Gastroesophageal sphincter (tissue), 4 donors: ENCODE measurements at places on chromosomes 16 and 17. TPM values are rescaled to one million over a fixed set of nuclear protein-coding genes. Genes with fewer than 3 reads are reported as not detected.
A peak's percentile ranks its signal among the peaks of the same experiment; 100 is the strongest.

- no peak for ATAC-seq
These were observed 162.6 kb downstream of the CA10 start for GRCh38 chr17:51995797-51996403.

- no peak for ATAC-seq
These were observed 199.1 kb upstream of the GOT2 start for GRCh38 chr16:58933186-58933585.

DNA sequence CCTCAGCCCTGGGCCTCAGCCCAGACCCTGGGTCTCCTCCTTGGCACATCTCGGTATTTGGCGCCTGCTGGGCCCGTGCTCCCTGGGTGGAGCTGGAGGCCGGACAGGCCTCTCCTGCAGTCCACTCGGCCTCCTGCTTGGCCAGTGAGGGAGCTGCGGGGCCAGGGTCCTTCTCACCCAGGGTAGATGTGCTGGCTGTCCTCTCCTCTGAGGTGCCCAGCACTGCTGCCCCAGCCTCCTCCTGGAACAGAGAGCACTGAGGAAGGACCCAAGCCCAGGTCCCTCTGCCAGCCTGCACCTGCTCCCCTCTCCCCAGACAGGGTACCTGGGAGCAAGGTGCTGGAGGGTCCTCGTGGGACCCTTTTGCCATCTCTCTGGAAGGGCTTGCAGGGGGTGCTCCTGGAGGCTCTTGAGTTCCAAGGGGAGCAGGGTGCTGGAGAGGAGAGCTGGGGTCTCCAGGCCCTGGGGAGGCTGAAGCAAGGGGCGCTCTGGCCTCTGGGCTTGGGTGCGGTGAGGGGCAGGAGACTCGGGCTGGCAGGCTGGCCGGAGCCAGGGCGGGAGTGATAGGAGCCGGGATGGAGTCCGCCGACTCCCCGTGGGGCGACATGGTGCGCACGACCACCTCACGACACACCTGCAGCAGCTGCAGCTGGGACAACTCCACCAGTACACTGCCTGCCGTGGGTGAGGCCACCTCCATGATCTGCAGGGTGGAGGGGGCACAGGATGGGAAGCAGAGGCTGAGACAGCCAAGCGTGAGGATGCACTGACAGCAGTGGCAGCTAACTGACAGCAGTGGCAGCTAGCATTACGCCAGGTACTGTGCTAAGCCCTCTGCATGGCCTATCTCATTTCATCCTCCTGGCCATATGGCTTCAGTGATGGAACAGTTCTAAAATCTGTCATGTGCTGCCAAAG, 17.8 kb downstream of the TSPOAP1 start:
- no peak for ATAC-seq

DNA sequence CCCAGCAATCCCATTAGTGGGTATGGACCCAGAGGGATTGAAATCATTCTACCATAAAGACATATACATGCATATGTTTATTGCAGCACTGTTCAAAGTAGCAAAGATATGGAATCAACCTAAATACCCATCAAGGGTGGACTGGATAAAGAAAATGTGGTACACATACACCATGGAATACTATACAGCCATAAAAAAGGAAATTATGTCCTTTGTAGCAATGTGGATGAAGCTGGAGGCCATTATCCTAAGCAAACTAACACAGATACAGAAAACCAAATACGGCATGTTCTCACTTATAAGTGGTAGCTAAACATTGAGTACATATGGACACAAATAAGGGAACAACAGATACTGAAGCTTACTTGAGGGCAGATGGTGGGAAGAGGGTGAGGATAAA, 2.4 kb downstream of the KRTAP2-3 start:
- ATAC-seq: no peak

DNA sequence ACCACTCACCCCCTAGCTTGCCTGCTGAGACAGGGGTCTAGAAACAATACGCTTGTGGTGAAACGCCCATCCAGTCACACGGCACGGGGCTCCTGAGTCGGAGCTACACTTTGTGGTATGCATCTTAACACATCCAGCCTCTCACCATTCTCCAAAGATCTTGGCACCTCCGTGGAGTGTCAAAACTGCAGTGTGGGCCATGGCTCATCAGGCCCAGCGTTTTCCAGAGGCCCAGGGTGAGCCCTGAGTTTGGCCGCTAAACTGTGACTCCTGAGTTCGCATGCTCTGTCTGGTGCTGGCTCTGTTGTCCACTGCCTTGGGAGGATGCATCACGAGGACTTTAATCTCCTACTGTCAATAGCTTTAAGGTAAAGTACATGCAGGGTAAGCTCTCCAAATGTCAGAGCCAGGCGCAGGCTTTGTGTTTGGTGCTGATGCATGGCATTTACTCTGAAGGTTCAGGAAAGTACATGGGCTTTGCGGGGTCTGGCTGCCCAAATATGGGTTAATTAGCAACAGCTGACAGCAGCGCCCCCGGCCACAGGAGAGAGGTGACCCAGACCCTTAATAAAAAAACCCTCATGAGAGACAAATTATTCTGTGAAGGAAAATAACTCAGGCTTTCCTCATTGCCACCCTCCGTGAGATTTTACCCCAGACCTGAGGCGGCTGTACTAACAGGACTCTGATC, 118.4 kb downstream of the CCDC182 start:
- ATAC-seq: no peak

DNA sequence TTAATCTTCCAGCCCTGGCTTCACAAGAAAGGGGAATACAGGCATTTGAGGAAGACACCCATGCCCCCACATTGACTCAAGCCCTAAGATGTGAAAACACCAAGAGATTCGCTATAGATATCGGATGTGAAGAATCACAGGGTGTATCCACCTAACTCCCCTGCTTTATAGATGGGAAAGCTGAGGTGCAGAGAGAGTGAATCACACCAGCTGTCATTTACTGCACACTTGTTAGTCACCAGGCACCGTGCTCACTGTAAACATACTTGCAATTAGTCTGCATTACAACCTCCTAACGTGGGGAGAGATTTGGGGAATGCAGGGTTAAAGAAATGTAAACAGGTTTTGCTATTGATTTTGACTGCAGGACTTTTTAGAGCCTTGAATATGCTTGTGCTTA, 325.5 kb downstream of the C16orf95 start:
- no peak for ATAC-seq

DNA sequence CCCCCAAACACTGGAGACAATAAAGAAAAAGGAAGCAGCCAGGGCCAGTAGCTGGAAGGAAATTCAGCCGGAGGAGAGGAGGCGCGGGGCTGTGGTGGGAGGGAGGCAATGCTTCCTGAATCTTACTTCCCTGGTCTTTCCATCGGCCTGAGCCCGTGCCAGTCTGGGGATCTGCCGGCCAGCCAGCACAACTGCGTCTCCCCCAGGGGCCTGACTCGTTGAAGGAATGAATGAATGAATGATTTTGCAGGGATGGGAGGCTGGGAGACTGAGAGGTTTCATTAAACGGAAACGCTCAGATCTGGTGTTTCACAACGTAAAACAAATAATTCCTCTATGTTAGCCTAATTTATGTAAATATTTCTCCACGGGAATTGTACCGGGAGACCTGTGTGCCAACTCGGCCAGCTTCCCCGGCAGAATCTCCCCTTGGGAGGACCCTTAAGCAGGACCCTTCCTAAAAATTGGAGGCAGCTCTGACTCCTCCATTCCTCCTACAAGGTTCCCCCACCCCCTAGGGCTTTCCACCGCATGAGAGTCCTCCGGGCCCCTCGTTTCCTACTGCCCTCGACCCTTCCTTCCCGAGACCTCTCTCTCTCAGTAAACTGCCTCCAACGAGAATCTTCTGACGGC, 1.3 kb upstream of the BAIAP2 start:
- ATAC-seq: no peak

GRCh38 chr17:58121925-58122324, 26.3 kb upstream of the OR4D1 start:
- ATAC-seq: no peak

DNA sequence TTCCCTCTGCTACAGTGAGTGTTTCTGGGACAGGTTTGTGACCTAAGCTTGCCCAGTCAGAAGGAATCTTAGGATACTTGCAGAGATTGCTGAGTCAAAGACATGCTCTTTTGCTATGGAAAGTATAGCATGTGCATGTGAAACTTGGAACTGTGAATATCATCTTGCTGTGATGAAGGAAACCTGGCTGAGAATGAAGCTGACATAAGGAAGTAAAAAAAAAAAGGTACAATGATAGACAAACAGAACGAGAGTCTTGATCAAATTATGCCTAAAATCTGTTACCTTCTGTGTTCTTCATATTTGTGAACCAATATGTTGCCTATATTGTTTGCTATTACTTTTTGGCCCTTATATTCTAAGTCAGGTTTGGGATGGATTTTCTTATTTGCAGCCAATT, 525.7 kb downstream of the NPIPA7 start:
- ATAC-seq: no peak

GRCh38 chr17:66493283-66494019, 191.0 kb downstream of the PRKCA start:
- no peak for ATAC-seq

DNA sequence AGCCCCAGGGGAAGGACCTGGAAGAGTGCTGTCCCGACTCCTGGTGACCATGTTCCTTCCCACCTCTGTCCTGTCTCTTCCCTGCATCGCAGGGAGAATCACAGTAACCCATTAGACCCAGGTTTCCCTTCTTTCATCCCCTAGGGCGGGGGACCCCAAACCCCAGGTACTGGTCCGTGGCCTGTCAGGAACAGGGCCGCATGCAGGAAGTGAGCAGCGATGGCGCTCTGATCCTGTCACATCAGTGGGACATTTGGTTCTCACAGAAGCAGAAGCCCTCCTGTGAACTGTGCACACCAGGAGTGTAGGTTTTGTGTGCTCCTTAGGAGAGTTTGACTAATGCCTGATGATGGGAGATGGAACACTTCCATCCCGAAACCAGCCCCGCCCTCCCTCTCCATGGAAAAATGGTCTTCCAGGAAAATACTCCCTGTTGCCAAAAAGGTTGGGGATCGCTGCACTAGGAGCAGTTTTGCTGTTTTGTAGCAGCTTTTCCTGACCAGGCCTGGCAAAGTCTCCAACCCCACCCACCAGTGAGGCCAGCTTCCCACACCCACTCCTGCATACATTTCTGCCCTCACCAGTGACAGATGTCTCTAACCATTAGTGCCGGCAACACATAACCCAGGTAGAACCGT, 10.5 kb downstream of the MNT start:
- ATAC-seq: no peak

- no peak for ATAC-seq
These were observed 1.3 kb downstream of the KCTD2 start for GRCh38 chr17:75048249-75048878.

GRCh38 chr16:11035096-11035495, 90.7 kb downstream of the CLEC16A start:
- no peak for ATAC-seq

- ATAC-seq: no peak
These were observed 112.0 kb upstream of the DNAH9 start for GRCh38 chr17:11486101-11486867.

- peak; percentile 27 for ATAC-seq
These were observed 58.0 kb upstream of the GSE1 start for GRCh38 chr16:85554889-85555718.

DNA sequence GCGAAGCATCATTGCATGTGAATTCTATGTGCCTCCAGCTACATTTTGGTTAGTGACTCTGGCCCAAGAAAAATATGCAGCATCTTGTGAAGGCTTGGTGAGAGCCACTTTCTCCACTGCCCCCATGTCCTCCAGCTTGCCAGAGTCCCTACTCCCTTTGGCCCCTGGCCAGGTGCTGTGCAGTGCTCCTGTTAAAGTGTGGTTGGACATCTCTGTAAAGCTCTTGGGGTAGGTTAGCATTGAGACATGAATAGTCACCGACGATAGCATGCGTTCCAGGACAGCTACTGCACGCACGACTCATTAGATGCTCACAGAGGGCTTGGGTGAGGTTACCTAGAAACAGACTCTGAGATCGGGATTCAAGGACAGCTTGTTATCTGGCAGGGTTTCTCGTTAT, 48.6 kb downstream of the FOXL1 start:
- ATAC-seq: no peak

- no peak for ATAC-seq
These were observed 15.2 kb downstream of the RDM1 start for GRCh38 chr17:35915153-35915964.

- no peak for ATAC-seq
These were observed 125.2 kb downstream of the CDH11 start for GRCh38 chr16:64996641-64997040.

- ATAC-seq: no peak
These were observed 61.9 kb upstream of the RBBP6 start for GRCh38 chr16:24477492-24477891.

- ATAC-seq: peak; percentile 85
These were observed 230.5 kb upstream of the ASIC2 start for GRCh38 chr17:33523577-33523981.

- no peak for ATAC-seq
These were observed 153.8 kb downstream of the MSI2 start for GRCh38 chr17:57410169-57410568.

DNA sequence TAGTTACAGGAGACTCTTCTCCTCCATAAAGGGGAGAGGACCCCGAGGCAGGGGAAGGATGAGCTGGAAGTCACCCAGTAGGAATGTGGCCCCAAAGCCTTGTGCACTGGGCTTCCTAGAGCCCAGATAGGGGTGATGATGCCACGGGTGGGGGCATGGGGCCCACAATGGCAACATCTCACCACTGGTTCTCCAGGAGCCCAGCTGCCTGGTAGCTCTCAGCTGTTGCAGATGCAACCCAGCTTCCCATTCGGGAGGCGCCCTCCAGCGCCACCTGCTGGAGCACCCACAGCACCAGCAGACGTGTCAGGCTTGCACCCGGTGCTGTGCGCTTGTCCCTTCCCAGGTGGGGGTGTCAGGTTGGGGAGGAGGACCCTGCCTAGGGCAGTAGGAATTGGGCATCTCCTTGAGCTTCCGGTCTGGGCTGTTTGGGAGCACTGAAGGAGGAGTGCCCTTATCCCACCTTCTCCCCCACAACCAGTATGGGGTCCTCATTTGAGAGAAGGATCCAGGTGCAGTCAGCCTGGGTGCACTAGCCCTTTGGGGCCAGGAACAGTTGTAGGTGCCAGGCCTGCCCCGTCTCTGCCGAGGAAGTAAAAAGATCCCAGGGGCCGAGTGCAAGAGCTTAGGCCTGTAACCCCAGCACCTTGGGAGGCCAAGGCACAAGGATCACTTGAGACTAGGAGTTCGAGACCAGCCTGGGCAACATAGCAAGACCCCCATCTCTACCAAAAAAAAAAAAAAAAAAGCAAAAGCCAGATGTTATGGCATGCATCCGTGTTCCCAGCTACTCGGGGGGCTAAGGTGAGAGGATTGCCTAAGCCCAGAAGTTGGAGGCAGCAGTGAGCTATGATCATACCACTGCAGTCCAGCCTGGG, 14.4 kb downstream of the CDIPT start:
- peak; percentile 77 for ATAC-seq

WSCD1 gene
- total RNA-seq: 3.2 TPM

TP53TG3F gene
- total RNA-seq: not detected

ASIC2 gene
- not detected for total RNA-seq

CMTM1 gene
- total RNA-seq: not detected

RRAD gene
- 103 TPM for total RNA-seq

TBC1D3B gene
- 6.7 TPM for total RNA-seq

MPP3 gene
- 6.4 TPM for total RNA-seq

AURKB gene
- 5.3 TPM for total RNA-seq

TEKT1 gene
- not detected for total RNA-seq

ABCA8 gene
- total RNA-seq: 85.5 TPM

RND2 gene
- total RNA-seq: 4.5 TPM

SOX15 gene
- 5.7 TPM for total RNA-seq

ATAD5 gene
- total RNA-seq: 0.47 TPM
